Putamen (tissue), 1 donor: ENCODE measurements at places on chromosomes 1 and 21.

DNA sequence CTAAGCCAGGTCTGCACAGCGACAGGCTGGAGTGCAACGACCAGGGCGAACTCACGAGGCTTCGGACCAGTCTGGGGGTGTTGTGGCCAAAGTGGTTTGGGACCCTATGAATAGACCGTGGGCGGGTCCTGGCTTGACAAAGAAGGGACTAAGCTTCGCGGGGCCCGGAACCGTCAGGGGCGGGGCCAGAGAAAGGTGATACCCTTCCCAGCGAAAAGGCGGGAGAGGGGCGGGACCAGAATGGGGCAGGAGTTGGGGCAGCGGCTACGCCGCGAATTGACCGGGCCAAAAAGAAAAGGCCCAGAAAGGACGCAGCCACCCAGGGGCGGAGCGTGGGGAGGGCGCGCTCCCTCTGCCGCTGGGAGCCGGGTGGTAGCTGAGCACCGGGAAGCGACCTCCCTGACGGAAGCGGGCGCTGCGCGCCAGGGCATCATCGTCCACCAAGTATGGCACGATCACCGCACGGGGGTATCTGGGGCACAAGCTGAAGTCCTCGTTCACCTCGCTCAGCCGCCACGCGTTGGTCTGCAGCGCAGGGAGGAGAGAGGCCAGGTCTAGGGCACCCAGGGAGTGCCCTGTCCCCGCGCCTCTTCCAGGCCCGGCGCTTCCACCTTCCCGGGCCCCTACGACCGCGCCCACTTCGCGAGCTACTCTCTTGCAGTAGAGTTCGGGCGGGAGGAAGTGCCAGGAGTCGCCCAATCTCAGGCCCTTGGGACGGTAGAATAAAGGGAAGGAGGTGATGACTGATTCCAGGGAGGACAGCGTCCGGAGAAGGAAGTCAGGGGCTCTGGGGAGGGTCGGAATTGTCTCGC, 6.7 kb upstream of the FAM167B start:
- DNase-seq: no peak

DNA sequence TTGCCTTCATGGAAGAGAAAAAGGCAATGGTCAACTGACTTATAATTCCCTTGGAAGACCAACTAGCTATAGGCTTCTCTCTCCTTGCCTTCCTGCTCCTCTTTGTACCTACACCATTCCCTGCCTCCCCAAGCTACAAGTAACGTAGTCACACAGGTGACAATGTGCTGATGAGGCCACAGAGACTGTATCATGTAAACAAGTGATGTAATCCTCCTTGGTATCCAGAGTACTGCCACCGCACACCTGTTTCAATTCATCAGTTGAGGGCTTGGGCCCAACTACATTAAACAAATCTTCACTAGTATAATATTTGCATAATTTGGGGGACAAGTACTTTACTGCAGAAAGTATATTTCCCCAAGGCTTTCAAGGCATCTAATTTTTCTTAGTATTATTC, 76.4 kb upstream of the SCYL3 start:
- DNase-seq: no peak

GRCh38 chr1:47710329-47711071, 272.7 kb downstream of the FOXD2 start:
- no peak for DNase-seq

- no peak for DNase-seq
These were observed 109.7 kb upstream of the HP1BP3 start for GRCh38 chr1:20896826-20897225.

- no peak for DNase-seq
These were observed 5.8 kb upstream of the SPATC1L start for GRCh38 chr21:46189959-46190490.

- no peak for DNase-seq
These were observed 439.4 kb downstream of the CAMTA1 start for GRCh38 chr1:7224644-7225043.
